ENCODE measurements at places on chromosomes 6 and 20. TPM values are rescaled to one million over a fixed set of nuclear protein-coding genes. Genes with fewer than 3 reads are reported as not detected.

Gene NKAPL
- 0.65 TPM for total RNA-seq

GRCh38 chr6:84422380-84422968 is 195.0 kb upstream of the CEP162 start:
- no peak for DNase-seq

- DNase-seq: no peak
These were observed 705 bp downstream of the ZSCAN23 start for GRCh38 chr6:28442586-28442985.

Gene HLA-DRA
- not detected for total RNA-seq

DNA sequence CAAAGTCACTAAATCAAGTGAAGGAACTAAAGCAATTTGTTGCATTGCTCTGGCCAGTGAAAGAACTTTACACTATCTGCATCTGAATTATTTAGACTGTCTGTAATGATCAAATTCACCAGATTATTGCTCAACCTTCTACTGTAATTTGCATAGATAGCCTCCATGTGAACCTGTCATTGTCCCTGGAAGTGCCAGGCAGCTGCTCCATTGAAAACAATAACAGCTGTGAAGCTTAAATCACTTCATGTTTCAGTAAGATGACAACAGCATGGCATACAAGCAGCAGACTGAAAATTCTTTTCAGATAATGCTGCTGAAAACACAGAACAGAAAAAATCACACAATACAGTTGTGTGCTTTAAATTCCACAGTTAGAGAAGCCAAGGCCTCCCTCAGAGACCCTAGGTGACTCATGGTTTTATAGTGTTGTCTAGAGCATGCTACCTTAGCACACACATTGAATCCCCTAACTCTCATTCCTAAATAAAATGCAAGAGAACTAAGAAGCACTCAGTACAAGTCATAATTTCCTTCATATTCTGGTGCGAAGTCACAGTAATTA is 248.9 kb downstream of the TPBG start:
- no peak for DNase-seq

DNA sequence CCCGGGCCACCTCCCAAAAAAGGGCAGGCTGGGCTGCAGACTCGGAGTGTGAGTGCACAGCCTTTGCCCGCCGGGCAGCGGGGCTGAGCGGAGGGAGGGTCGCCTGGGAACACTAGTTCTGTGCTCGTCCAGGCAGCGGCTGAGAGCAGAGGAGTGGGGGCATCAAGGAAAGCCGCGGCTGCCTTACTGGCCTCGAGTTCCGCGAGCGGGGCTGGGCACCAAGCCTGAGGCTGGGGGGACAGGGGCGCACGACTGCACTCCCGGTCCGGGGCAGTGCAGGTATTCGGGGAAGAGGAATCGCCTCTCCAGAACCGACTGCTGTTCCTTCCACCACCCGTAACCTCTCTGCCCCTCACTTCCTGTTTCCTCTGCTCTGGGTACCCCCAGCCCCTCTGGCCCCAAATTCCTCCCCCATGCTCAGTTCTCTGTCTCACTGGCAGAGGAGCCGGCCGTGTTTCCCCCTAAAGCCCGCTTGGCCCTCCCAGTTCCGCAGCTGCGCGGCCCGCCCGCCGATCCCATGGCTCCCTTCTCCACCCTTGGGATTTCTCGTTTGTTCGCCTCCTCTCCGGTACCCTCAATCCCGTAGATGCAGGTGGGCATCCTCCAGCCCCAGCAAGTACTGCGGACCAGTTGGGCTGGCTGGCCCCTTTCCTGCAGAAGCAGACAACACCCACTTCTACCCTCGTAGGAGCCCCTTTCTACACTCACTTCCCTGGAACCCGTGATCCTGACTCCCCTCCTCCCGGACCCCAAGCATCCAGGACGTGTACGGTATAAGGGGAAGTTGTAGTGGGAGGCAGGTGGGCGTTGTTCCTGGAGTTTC is 5.1 kb downstream of the RING1 start:
- DNase-seq: no peak

- no peak for DNase-seq
These were observed 89.3 kb upstream of the SLC22A23 start for GRCh38 chr6:3546121-3546520.

DNA sequence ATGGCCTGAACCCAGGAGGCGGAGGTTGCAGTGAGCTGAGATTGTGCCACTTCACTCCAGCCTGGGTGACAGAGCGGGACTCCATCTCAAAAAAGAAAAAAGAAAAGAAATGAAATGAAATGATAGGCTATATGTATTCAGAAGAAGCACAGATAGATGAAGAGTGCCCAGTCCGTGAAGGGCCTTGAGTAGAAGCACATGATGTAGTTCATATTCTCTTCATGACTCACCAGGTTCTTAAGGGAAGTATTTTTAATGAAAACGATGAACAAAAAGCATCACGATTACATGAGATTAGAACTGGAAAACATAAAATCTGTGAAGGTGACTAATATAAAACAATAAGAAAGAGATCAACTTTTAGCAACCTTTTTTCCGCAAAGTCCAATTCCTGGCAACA is 29.8 kb downstream of the TPD52L1 start:
- DNase-seq: no peak

Gene TRIM10
- total RNA-seq: not detected

GRCh38 chr6:154058963-154059680 is 20.1 kb downstream of the OPRM1 start:
- no peak for DNase-seq

Gene C6orf120
- total RNA-seq: 27.1 TPM

DNA sequence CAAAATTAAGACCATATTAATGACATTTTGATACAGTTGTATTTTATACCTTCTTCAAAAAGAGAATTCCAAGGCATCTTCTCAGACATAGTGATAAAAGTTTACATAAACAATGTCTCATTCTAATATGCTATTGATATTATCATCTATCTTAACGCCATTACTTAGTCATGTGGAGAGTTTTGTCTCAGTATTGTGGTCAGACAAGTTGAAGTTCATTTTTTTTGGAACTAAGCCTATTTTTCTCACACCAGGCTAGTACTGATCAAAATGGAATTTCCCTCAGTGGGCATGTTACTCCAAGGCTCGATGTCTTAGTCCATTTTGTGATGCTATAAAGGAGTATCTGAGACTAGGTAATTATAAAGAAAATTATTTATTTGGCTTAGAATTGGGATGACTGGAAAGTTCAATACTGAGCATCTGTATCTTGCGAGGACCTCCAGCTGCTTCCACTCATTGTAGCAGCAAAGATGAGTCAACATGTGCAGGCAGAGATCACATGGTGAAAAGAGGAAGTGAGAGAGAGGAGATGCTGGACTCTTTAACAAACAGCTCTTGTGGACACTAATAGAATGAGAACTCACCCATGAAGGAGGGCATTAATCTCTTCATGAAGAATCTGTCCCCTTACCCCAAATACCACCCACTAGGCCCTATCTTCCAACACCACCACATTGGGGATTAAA is 825.5 kb upstream of the MANEA start:
- no peak for DNase-seq

Gene FAM217A
- total RNA-seq: not detected

GRCh38 chr6:163057260-163057659 is 329.5 kb downstream of the PACRG start:
- no peak for DNase-seq

DNA sequence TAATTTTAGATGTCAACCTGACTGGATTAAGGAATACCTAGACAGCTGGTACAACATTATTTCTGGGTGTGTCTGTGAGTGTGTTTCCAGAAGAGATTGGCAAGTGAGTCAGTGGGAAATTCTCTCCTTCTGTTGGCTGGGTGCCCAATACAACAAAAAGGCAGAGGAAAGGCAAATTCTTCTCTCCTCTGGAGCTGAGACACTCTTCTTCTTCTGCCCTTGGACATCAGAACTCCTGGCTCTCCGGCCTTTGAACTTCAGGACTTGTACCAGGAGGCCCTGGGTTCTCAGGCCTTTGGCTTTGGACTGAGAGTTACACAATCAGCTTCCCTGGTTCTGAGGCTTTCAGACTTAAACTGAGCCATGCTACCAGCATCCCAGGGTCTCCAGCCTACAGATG is 7.8 kb upstream of the BTN3A1 start:
- DNase-seq: peak; percentile 44

GRCh38 chr20:420721-421574 is 12.8 kb downstream of the RBCK1 start:
- no peak for DNase-seq

DNA sequence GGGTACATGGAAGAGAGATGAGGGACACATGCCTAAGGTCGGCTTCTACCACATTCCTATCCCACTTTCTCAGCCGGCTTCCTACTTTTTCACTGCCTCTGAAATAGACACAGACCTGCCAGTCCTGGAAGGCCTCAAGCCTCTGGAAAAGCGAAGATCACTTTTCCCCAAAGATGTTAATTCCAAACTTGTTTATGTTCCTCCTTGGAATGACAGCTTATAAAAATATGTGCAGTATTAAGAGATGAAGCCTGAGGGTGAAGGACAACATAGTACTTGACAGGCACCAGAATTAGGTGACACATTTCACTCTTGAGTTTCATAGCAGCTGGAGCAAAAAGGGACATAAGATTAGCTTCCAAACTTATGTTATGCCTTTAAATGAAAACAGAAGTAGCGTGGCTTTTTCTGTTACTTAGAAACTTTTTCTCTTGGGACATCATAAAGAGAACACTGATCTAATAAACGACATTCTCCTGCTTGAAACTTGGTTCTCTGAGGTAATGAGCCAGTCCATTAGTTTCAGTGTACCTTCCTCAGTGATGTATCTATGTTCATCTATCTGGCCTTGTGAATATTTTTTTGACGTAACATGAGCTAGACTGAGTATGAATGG is 25.3 kb downstream of the FOXO3 start:
- DNase-seq: no peak

GRCh38 chr6:46056906-46057529 is 41.4 kb upstream of the CLIC5 start:
- no peak for DNase-seq

Gene HLA-G
- 0.46 TPM for total RNA-seq

GRCh38 chr6:143110996-143111395 is 50.3 kb downstream of the AIG1 start:
- DNase-seq: no peak

Gene NRSN1
- not detected for total RNA-seq

DNA sequence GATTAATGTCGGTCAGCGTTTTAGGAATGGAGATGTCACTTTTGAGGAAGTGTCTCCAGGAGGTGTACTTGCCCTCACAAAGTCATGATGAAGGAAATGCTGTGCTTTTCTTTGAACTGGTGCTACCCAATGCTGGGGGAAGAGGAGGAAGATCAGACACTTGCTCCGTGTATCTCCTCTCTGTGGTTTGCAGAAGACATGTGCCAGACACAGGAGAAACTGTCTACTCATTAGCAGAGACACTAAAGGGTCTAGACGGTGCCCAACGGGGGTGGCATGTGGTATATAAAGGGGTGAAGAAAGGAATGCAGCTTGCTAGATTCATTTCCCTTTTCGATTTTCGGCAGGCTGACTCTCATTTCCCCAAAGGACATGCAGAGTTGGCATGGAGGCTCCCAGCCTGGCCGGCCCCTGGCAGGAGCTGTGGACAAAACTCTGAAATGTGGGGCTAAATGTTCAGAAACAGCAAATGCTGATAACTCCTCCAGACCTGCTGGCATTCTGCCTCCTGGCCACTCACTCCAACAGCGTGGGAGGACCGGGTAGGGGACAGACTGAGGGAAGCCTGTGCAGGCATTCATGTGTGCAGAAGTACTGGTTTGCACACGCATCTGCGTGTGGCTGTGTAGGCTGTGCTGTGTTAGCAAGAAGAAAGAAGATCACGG is 59.6 kb upstream of the QKI start:
- DNase-seq: no peak

DNA sequence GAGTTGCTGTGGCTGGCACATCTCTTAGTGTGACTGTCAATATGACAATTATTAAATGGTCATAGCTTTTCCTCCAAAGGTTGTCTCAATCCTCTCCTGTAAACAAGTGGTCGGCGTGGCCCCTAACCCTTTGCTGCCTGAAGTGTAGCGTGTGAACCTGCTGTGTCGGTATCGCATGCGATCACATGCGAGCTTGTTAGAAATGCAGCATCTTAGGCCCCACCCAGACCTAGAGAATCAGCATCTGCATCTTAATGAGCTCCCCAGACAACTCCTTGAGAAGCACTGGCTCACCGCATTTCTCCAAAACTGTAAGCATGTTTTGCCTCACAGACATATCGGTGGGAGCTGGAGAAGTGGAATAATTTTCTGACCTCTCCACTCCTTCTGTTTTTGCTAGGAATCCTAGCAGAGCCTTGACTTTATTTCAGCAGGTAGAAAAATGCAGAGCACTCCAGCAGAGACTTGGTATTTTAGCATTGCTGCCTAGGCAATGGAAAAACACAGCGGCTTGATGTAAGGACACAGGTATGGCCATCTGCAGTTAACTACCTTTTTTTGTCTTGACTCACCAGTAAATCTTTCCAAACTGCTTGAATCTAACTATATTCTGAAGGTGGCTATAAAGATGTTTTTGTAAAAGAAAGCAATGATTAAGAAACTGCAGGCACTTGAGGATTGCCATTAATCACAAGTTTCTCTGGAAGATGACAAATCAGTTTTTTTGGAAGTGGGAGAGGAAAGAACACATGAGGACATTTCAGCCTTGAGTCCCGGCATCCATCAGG is 67.6 kb downstream of the PSMG4 start:
- DNase-seq: no peak

DNA sequence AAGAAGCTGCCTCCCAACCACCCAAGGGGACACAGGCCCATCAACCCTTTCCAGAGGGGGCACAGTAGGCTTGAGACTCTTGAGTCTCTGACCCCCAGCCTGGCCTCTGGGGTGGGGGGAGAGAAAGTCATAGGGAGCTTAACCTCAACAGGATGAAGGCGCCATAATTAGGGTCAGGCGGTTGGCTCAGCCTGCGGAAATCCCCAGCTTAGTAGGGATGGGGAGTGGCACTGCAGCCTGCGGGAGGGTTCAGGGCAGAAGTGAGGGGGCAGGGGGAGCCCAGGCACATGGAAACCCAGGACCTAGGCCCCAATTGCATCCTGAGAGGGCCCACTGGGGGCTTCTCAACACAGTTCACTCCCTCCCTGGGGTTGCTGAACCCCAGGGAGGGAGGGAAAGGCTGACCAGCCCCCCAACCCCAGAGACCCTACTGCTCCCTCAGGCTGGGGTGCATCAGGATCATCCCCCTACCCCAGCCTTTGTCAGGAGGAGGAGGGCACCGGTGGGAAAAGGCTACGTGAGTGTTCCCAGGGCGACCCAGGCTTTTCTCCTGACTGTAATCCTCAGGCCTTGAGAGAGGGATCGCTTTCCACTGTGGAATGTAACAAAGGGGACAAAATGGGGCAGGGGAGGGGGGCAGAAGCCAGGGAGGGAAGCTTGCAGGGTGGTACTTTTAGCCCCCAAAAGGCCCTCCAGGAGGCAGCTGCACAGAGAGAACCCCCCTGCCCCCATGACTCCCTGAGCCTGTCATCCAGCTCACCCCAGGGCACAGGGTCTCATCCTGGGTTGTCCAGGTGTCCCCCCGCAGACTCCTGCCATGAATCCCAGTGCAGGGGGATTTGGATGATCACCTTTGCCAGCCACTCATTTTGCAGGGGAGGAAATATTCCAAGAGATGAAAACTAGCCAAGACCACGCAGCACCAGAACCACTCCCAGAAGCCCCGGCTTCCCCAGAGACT is 46.4 kb downstream of the MRPL14 start:
- no peak for DNase-seq

Gene ELOVL2
- 1.3 TPM for total RNA-seq
